Activated T-cell treated with anti-CD3 and anti-CD28 coated beads, Interleukin-2, amount 50 U/mL, for 72 hours (primary cell): ENCODE measurements at places on chromosomes 7 and 10.

- no peak for DNase-seq
Observed at GRCh38 chr7:22441157-22441556, 58.8 kb downstream of the STEAP1B start.

DNA sequence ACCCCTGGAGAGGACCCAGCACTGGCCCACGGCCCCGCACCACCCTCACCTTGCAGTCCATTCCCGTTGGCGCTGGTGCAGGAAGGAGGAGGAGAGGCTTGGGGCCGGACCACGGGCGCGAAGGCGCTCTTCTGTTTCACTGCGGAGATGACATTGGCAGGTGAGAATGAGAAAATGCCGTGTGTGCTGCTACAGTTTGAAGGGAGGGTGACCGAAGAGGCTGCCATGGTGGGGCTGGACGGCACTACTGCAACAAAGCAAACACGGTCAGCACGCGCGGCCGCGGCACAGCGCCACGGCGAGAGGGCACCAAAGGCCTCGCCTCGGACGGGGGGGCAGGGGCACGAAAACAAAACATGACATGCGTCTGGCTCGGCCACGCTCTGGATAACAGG is 123.9 kb downstream of the EBF3 start:
- DNase-seq: no peak

DNA sequence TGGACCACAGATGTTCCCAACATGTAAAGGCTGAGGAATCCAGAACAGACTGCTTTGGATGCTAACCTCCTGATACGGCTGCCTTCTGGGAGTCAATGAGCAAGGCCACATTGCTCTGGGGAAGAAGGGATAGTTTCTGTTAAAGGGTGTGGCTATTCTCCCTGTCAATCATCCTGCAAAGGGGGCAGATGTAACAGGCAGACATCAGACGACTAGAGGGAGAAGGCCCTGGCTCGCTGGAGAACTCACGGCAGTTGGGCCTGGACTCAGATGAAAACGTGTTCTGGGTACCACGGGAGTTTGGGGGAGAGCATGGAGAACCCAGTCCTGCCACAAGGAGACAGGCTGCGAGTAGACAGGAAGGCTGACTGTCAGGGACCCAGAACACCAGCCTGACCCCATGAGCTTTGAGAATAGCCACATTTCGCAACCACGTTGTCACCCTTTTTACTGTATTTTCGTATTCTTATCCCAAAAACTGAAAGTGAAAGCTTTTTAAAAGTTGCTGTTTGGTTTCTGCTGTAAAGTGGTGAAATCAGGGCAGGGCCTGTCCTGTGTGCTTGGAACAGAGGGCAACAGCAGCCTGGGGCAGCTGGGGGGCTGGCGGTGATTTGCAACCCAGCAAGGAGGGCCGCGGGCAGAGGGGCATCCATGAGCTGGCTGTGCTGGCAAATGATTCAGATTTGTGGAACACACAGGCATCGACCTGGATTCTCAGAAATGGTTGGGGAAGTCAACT is 95.3 kb downstream of the MYOF start:
- DNase-seq: no peak

DNA sequence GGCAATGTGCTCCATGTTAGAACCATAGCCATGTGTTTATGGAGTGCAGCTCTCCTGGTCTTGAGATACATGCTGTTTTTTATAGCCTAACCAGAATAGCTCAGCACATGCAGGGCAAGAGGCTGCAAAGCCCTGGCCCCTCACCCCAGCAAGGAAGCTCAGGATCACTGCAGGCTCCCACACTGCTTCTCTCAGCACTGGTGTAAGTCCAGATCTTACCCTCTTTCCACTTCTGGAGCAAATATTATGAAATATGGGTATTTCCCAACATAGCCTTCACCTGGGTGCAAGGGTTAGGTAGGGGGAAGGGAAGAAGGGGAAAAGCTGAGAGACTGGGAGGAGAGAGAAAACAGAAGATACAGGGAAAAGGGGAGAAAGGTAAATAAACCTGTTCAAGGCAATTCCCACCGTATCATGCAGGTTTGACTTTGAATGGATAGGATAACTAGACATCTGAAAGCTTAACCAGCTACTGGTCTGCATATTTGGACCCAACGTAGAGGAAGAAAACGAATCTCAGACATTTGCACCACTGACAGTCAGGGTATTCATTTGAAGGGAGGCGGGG is 19.7 kb downstream of the SKIDA1 start:
- no peak for DNase-seq

DNA sequence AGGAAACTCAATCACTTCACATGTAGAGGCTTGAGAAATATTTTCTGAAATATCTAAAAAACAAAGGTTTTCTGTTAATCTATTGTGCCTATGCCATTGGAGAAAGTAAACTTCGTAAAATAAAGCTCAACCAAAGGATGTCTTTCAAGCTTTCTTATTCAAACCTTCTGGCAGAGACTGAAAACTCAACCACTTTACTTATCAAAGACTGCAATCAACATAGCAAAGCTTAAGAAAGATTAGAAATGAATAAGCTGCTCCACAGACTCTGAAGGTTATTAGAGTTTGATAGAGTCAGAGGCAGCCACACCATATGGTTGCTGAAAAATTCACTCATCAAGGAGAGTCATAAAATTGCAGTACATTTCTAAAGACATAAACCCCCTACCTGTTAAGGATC is 245.8 kb upstream of the MEOX2 start:
- no peak for DNase-seq

DNA sequence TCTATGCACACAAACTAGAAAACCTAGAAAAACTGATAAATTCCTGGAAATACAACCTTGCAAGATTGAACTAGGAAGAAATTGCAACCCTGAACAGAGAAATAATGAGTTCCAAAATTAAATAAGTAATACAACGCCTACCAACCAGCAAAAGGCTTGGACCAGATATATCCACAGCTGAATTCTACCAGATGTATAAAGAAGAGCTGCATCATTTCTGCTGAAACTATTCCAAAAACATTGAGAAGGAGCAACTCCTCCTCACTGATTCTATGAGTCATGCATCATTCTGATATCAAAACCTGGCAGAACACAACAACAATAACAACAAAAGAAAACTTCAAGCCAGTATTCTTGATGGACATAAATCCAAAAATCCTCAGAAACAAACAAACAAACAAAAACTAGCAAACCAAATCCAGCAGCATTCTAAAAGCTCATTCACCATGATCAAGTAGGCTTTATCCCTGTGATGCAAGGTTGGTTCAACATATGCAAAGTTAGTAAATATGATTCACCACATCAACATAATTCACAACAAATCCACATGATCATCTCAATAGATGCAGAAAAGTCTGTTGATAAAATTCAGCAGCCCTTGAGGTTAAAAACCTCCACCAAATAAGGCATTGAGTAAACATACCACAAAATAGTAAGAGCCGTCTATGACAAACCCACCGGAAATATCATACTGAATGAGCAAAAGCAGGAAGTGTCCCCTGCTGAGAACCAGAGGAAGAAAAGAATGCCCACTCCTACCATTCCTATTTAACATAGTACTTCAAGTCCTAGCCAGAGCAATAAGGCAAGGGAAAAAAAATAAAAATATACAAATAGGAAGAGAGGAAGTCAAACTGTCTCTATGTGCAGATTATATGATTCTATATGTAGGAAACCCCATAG is 98.2 kb downstream of the PCDH15 start:
- DNase-seq: no peak

GRCh38 chr7:143258831-143259230 is 4.4 kb upstream of the GSTK1 start:
- DNase-seq: no peak

DNA sequence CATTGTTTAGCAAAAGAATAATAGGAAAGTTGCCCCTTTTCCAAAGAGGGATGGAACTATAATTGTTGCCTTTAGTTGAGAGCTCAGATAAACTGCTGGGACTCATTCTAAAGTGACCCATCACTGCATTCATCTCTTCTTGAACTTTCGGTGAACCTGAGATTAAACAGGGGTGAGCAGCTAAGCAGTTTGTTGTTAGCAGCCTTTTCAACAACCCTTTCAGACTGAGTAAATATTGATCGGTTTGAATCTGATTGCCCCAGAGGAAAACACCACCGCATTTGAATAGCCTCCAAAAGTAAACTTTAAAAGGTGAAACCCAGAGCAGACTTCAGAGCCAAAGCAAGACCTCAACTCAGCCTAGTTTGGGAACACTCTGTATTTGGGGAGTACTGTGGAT is 4.7 kb downstream of the HOXA1 start:
- DNase-seq: no peak

GRCh38 chr10:31822150-31822549 is 106.5 kb downstream of the ARHGAP12 start:
- no peak for DNase-seq

GRCh38 chr7:71659622-71660021 is 527.7 kb downstream of the GALNT17 start:
- DNase-seq: no peak

DNA sequence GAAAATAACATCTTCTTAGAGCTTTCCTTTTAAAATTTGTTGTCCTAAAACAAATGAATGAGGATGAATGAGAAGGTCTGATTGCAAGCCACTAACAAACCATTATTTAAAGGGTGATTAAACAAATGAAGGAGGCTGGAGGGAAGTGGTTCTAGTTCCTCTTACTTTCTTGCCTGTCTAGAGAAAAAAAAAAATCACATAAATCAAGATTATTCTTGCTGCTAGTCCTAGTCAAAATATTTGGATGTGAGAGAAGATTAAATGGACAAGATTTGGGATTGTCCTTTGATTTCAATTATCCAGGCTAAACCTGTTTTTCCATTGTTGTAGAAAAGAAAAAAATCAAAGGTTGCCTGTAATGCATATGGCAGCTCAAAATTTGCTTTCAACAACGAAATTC is 3.3 kb downstream of the SKAP2 start:
- DNase-seq: no peak

DNA sequence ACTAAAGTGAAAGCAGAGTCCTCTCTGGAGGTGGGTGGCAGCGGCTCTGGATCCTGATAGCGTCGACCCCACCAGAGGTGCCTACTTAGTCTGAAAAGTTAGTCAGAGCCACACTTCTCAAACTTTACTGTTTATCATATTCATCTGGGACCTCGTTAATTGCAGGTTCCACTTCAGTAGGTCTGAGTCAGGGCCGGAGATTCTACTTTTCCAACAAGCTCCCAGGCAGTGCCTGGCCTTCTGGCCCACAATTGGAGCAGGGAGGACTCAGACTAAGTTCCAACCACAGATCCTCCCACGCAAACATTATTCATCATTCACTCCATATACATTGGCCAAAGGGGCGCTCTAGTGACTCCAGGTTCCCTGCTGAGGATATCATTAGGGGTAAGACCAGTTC is 78.1 kb downstream of the VSTM4 start:
- no peak for DNase-seq
